ENCODE measurements at places on chromosomes 12 and 14. TPM values are rescaled to one million over a fixed set of nuclear protein-coding genes. Genes with fewer than 3 reads are reported as not detected.
A peak's percentile ranks its signal among the peaks of the same experiment; 100 is the strongest.

DNA sequence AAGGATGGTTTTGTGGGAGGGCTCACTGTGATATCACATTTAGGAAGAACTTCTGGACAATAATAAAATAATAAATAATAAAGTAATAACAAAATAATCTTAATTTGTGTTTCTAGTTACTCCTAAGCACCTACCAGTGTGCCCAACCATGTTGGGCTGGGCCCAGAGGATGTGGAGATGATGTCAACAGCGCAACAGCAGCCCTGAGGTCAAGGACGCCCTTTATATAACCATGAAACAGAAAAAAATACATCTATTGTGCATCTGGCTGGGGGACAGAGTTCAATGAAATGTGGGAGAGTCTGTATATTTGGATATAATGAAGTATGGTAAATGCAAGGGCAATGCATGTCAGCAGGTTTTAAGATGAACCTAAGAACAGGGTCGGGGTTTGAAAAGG lies 552.8 kb downstream of the VRK1 start:
- no peaks in the 10 kb centered on the region for H3K27me3 ChIP-seq
- DNase-seq, result no peak
- H3K4me3 ChIP-seq, result no peak overlapping the region
- H3K4me1 ChIP-seq, result no peaks in the 10 kb centered on the region

GRCh38 chr12:124508381-124509079 lies 58.9 kb downstream of the NCOR2 start:
- H3K27me3 ChIP-seq, result no peaks in the 10 kb centered on the region
- H3K4me1 ChIP-seq, result peaks cover 28% of the 10 kb centered on the region
- DNase-seq, result peak; percentile 40

DNA sequence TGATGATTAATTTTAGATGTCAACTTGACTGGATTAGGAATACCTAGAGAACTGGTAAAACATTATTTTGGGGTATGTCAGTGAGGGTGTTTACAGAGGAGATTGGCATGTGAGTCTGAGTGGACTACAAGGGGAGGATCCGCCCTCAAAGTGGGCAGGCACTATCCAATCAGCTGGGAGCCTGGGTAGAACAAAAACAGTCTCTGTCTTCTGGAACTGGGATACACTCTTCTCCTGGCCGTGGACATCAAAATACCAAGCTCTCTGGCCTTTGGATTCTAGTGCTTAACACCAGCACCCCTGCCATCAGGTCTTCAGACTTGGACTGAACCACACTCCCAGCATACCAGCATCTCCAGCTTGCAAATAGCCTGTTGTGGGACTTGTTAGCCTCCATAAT lies 4.4 kb upstream of the SCAF11 start:
- H3K4me1 ChIP-seq, result peaks cover 4% of the 10 kb centered on the region
- peaks cover 8% of the 10 kb centered on the region for H3K36me3 ChIP-seq
- no peaks in the 10 kb centered on the region for H3K27me3 ChIP-seq
- H3K4me3 ChIP-seq, result no peak overlapping the region
- H3K27ac ChIP-seq, result no peak overlapping the region

The CCDC197 gene
- not detected for total RNA-seq

Data from activated CD8-positive, alpha-beta T cell treated with anti-CD3 and anti-CD28 coated beads for 36 hours (primary cell).